G401 (cell line): ENCODE measurements at places on chromosomes 6 and 20. TPM values are rescaled to one million over a fixed set of nuclear protein-coding genes. Genes with fewer than 3 reads are reported as not detected.
A peak's percentile ranks its signal among the peaks of the same experiment; 100 is the strongest.

DNA sequence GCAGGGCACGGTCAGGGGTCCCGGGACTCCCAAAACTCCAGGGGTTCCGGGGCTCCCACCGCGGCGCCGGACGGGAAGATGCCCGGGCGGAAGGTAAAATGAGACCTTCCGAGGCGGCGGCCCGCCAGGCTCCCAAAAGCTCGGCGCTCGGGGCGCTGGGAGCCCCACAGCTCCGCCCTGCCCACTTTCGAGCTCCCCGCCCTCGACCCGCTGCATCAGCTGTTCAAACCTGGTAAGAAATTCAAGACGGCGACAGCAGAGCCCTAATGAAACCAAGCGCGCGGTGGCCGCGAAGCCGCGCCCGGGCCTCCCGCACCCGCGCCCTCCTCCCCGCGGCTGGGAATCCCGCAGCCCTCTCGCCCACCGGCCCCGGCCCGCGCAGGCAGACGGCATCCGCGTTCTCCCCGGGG lies 369 bp downstream of the SLC4A11 start:
- DNase-seq: no peak

GRCh38 chr6:157139054-157139708 lies 184.1 kb downstream of the TMEM242 start:
- DNase-seq: no peak

Gene MEP1A
- total RNA-seq: not detected in 2 replicates

GRCh38 chr6:125812394-125813292 lies 21.9 kb downstream of the NCOA7 start:
- no peak for DNase-seq

Gene TFAP2C
- 0.12 and 0.27 TPM in 2 replicates for total RNA-seq

GRCh38 chr20:63101781-63102720 lies 95.3 kb upstream of the BHLHE23 start:
- peak; percentile 51 for DNase-seq

DNA sequence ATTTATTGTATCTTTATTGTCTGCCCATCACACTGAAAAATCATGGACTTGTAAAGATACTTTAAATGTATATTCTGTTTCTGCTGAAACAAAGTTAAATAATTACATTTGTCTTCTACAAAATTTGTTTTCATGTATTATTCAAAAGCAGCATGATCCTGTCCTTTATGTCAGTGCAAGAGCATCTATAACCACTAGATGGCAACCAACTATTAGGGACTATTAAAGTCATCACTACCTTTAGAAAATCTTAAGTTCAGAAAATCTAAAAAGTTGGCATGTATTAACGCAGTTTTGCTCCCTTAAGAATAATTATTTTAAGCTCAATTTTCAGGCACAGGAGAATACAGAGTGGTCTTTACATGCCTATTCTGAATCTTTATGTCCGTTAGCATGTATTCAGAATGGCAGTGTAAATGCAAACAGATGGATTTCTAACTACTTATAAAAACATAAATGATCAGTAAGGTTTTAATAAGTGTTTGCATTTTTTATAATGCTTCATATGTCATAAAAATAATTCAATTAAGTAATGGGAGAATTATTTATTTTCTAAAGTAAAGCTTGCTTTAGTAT lies 17.8 kb downstream of the TMEM30A start:
- DNase-seq: peak; percentile 57

Gene GTSF1L
- total RNA-seq: not detected in 2 replicates

- DNase-seq: no peak
Observed at GRCh38 chr6:145212813-145213212, 522.5 kb downstream of the EPM2A start.

DNA sequence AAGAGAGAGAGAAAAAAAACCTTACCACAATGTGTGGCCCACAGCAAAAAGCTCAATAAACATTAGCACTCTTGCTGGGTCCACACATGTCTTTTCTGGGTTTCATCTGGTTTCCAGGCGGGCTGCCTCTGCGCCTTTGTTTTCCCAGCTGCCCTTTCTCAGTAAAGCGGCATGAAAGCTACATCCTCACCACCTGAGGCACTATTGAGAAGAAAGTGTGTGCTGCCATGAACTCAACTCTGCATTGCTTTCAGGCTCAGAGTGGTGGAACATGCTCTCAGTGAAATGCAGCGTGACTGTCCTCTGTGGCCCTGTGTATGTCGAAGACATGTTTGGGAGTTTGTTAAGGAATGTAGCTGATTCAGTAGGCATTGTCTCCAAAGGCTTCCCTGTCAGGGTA lies 102.3 kb downstream of the LYRM2 start:
- DNase-seq: no peak

DNA sequence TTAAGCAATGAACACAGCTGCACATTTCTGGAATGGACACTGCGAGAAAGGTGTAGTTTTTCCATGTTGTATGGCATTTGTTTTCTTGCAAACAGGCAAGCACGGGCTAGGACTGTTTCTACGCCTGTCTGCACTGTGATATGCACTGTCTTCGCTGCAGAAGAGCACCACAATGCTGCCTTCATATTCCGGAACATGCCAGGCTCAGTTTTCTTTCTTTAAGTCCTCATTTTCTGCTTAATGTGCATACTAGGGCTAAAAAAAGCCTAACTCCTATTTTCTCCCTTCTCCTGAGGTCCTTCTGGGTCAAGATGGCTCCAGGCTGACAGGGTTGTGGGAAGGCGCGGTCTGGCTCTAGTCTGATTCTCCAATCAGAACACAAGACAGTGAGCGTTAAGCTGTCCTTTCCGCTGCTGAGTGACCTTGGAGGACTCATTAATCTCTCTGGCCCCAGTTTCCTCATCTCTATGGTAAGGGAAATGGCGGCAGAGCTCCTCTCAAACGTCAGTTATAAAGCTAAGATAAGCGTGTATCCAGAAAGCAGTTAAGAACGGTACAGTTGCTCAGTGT lies 379.9 kb downstream of the C6orf118 start:
- no peak for DNase-seq

Gene CLVS2
- total RNA-seq: not detected in 2 replicates

DNA sequence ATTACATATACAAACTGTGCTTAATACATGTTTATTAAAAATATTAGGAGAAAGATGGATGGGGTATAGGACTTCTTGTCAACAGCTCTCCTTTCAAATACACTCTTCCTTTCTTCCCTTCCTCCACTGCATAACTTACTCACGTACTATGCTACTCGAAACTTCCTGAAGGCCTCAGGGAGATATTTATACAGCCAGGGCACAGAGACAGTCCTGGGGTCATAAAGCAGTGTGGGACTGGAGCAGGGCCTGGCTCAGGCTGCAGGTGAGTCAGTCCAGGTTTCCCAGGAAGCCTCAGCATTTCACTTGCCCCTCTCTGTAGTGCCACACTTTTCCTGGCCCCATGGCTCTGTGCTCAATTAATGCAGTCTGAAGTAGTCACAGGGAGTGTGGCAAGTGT lies 157.0 kb downstream of the UBE3D start:
- DNase-seq: no peak
